Upper lobe of right lung (tissue), 1 donor: ENCODE measurements at places on chromosomes 11 and 22. TPM values are rescaled to one million over a fixed set of nuclear protein-coding genes. Genes with fewer than 3 reads are reported as not detected.
A peak's percentile ranks its signal among the peaks of the same experiment; 100 is the strongest.

GRCh38 chr22:32771756-32772155 lies 29.7 kb upstream of the TIMP3 start:
- no peak for DNase-seq

DNA sequence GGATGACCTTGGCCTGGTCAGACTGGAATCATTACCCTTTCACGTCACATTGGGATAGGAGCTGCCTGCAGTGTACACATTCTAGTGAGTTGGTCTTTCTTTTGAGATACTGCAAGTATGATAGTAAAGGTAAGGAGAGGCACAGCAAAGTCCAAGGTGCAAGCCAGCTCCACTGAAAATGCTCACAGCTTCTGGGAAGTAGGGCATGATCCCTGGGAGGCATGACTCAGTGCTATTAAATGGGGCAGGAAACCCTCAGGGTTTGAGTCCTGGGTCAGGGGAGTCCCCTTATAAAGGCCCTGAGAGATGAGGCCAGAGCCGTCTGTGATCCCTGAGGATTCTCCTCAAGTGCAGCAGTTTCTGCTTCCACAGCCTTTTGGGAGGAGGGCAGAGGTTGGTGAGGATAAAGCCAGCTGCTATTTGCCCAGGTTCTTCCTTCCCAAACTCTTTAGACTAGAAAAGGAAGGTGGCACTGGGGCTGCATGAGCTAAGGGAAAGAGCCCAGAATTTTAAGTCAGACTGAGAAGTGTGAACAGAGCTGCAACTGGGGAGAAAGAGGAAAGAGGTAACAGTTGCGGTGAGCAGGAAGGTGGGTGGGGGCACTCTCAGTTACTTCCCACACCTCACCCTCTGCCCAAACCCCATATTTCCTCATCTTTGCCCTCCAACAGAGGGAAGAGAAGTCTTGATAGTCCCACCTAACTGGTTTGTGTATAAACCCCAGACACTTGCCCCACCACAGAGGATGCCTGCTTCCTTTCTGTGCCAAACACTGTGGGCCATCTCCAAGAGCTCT lies 14.4 kb upstream of the OR52K1 start:
- no peak for DNase-seq

- DNase-seq: no peak
Measured at GRCh38 chr11:117613521-117613920, 183.5 kb downstream of the DSCAML1 start.

- no peak for DNase-seq
Measured at GRCh38 chr11:130813196-130813595, 103.1 kb downstream of the SNX19 start.

GRCh38 chr11:64799623-64800302 lies 3.3 kb downstream of the MAP4K2 start:
- DNase-seq: no peak

DNA sequence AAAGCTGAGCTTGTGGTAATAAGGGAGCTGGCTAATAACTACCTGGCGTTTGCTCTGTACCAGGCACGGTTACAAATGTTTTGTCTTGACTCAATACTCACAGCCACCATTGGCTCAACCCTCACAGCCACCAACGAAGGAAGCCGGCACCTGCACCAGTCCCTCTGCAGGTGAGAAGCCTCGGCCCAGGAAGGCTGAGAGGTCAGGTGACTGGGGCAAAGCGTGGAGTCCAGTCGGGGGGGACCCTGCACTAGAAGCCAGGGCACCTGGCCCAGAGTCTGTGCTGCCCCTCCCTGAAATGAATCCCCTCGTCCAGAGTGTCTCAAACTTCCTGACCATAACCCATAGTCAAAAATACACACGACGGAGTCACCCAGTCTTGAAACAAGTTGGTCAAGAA lies 90.1 kb downstream of the PHF21B start:
- DNase-seq: no peak

DNA sequence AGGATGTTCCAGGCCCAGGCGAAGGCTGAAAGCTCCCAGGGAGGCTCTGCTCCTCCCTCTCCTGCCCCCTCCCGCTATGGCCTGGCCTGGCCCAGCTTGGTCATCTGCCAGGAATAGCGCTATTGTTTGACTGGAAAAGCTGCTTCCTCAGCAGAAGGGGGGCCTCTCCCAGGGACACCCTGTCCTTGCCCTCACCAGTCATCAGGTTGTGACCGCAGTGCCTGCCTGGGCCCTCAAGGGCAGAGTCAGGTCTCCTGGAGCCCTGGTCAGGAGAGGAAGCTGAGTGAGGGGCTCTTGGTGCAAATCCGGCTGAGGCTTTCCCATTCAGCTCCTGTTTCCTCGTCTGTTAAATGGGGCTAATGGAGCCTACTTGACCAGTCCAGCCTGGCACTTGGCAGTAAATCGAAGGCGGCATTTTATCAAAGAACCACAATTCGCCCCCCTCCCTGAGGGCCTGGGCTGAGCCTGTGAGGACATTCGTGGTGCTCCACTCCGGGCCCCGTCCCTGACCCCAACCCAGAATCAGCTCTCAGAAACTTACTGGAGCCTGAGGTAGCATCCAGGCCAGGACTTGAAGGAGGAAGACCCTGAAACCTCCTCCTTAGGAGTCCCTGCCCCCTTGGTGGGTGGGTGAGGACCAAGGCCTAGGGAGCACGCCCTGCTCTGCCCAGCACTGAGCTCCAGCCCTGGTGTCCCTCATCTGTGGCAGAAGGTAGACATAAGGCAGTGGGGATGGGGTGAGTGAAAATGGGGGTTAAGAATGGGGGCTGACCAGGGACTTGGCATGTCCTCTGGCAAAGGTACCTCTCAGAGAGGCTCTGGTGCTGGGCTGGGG lies 2.0 kb upstream of the CASTOR1 start:
- peak; percentile 91 for DNase-seq

- no peak for DNase-seq
Measured at GRCh38 chr22:38270091-38270992, 2.5 kb downstream of the TMEM184B start.

GRCh38 chr22:49999063-49999945 lies 13.3 kb downstream of the IL17REL start:
- DNase-seq: peak; percentile 63

DNA sequence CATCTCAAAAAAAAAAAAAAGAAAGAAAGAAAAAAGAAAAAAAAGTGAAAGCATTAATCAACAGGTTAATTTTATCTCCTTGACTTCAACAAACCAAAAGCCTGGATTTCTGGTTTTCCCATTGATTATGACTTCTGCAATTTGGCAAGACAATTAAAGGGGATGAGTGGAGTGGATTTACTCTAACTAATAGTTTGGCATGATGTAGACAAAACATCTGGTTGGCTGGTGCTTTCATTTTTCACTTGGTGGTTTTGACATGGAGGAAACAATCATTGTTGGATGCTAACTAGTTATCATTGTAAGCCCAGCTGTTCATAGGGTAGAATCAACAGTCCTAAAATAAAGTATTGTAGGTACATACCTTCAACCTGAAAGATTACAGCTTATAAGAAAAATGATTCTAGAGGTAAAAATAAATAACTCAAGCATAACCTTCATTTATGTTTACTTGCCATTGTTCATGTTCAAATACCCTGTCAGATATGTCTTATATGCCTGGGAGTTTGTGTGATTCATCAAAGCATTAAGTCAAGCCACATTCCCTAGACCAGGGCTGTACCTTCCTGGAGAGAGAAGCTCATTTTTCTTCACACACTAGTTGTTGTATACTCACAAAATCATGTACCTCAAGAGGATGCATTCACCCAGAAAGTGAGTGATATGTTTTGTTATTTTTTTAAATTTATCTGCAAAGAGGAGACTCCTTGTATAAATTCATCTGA lies 15.1 kb downstream of the FIBIN start:
- DNase-seq: no peak

DNA sequence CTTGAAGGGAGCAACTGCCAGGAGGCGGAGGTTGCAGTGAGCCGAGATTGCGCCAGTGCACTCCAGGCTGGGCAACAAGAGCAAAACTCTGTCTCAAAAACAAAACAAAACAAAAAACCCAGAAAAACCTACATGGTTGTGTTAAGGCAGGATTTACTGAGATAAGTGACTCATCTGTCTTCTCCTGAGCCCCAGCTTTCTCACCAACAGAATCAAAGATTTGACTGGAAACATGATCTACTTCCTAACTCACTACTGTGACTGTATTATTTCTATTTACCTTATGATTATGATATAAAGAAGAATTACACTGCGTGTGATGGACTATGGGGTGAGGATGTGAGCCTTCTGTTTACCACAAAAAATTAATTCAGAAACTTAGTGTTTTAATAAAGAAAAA lies 21.8 kb downstream of the FAM118B start:
- DNase-seq: no peak

- DNase-seq: no peak
Measured at GRCh38 chr22:24028533-24028932, 17.4 kb downstream of the CABIN1 start.

DNA sequence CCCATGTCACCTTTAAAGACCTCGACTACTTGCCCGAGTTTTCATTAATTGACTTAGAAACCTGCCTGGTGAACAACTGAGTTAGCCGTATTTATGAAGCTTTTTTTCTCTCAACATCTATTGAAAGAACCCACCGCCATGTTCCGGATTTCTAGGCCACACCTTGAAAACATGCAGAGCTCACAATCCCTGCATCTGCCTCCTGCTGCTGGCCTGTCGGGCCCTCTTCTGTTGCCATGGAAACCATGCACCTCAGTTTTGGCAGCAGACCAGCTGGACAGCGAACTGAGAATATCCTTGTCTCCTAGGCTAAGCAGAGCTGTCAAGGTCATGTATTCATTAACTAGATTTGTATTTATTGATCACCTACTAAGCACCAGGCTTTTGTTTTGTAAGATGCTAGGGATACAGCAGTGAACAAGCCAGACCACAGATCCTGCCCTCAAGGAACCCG lies 4.3 kb upstream of the PATZ1 start:
- no peak for DNase-seq

GRCh38 chr22:40641269-40641668 lies 4.8 kb upstream of the MRTFA start:
- no peak for DNase-seq

DNA sequence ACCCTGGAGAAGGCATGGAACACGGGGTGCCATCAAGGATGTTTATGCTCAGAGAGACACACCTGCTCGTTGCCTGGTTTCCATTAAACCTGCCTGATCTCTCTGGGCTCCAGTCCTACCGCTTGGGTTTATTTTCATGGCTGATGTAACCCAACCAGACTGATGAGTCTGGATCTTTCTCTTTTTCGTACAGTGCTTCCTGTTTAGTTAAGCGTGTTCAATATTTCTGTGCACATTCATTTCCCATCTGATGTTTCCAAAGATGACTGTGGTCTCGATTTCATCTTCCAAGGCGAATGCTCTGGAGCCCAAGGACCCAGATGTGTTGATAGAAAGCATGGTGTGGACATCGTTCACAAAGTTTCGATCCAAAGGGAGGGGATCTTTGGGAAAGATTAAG lies 84.3 kb downstream of the SNX19 start:
- no peak for DNase-seq

GRCh38 chr11:85118151-85118550 lies 509.0 kb downstream of the DLG2 start:
- no peak for DNase-seq

GRCh38 chr22:19522190-19522880 lies 1.9 kb downstream of the CLDN5 start:
- no peak for DNase-seq

GRCh38 chr22:22903355-22903777 lies 15.8 kb downstream of the IGLL5 start:
- DNase-seq: no peak

DNA sequence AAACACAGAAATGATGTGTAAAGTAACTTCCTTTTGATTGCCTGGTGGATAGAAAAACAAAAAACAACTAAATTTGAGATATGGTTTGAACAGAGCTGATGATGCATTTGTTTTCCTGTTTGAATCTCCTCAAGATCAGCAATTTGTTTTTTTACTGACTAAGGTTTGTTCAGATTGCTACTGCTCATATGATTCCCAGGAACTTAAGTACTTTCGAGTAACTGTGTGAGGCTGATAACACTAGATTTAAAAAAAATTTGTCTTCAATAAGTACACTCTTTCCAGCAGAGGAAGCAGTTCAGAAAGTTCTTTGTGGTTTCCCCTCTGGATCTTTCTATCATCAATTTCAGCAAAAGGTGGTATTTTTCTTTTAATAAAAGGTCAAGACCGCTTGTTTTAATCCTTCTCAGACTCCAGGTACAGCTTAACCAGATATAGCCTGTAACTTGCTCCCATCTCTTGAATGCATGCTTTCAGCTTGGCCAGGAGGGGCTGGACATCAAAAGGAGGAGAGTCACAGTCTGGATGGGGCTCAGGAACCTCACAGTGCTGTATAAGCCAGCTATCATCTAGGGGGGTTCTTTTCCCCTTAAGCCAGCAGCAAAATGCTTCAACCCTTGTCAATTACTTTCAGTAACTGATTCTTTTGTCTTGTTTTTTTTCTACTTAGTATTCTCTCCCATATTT lies 12.3 kb upstream of the MS4A6E start:
- no peak for DNase-seq

- DNase-seq: no peak
Measured at GRCh38 chr11:12693094-12693478, 18.9 kb downstream of the TEAD1 start.

DNA sequence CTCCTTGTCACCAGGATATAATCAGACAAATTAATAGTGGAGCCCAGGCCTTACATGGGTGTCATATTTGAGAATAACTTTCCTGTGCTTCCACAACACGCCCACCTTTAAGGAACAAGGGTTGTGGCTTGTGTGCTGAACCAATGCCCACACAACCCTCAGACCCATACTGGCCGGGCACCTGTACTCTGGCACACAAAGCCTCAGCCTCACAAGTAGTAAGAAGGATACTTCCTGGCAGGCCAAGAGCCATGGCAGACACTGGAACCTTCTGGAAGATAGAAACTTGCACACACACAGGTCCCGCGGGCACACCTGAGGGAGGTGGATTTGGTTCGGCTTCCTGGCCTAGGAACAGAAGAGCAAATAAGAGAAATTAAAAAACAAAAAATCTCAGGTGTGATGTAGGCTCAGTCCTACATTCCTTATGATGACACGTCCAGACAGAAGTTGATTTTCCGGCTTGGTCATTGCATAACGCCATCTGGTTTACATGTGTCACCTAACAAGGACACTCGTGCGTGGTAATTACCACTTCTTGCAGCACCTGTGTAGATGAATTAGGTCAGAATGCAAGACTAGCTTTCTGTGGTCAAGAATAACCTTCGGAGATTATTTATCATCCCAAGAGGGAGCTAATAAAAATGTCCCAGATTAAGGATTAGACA lies 5.8 kb upstream of the BRD1 start:
- DNase-seq: no peak

KIF18A gene
- 1.6 TPM for total RNA-seq

MYRF gene
- total RNA-seq: 62.6 TPM

TTC36 gene
- 1.9 TPM for total RNA-seq

LYVE1 gene
- 108 TPM for total RNA-seq

TMEM86A gene
- 6.3 TPM for total RNA-seq

USH1C gene
- total RNA-seq: not detected

MS4A1 gene
- 1.3 TPM for total RNA-seq
